ENCODE measurements at places on chromosomes 5 and 9.

- no peak for DNase-seq
Observed at GRCh38 chr9:16139774-16140173, 586.9 kb downstream of the CCDC171 start.

- DNase-seq: no peak
Observed at GRCh38 chr5:53877243-53877642, 316.8 kb downstream of the NDUFS4 start.

GRCh38 chr9:21965401-21965951 lies 28.7 kb downstream of the CDKN2A start:
- DNase-seq: peak; percentile 47

GRCh38 chr5:80216753-80217596 lies 38.9 kb downstream of the SERINC5 start:
- DNase-seq: no peak
